ENCODE measurements at places on chromosomes 7 and 10.
A peak's percentile ranks its signal among the peaks of the same experiment; 100 is the strongest.

GRCh38 chr10:119341459-119342301 lies 134.3 kb downstream of the GRK5 start:
- DNase-seq, result peak; percentile 55

DNA sequence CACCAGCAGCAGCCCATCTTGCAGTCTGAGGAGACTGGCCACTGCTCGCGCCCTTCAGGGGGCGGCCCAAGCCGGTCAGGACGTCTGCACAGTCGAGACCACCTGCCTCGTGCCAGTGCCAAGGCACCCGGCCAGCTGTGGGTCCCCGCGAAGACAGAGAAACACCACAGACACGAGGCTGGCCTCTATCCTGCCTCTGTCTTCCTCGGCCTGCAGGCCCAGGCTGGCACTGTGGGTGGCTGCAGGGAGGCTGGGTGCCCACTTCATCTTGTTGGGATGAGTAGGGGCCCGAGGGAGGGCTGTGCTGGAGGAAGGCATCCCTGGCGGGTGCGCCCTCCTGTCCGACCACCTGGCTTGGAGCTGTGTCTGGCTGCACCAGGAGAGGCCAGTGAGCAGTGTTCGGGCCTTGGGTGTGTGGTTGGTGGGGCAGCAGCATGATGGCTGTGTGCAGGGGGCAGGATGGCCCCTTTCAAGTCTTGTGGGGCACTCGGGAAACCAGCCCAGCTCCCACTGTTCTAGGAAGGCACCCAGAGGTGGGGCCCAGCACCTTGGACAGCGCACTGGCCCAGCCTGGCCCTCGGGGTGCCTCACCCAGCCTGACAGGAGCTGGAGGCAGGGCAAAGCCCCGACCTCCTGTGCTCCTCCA lies 7.3 kb downstream of the DPYSL4 start:
- no peak for DNase-seq

DNA sequence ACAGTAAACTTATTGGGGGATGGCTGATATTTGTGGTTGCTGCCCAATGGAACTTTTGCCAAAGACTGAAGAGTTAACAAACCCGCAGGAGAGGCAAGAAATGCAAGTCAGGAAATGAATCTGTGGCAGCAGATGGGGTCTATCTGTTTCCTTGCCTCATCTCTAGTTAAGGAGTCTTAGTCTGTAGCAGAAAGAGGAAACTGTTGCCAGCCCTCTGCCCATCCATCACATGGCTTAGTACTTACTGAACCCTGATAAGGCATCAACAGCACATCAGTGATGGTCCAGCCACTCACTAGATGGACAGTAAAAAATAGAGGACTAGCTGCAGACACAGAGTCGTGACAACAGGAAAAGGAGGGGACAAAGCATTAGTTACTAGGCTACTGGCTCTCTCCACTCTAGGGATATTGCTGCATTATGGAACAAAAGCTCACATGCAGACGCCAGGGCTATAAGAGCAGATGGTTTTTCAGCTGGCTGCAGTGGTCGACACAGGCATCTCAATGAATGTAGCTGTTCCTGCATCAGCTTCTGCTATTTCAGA lies 614.7 kb downstream of the PARD3 start:
- DNase-seq, result no peak

DNA sequence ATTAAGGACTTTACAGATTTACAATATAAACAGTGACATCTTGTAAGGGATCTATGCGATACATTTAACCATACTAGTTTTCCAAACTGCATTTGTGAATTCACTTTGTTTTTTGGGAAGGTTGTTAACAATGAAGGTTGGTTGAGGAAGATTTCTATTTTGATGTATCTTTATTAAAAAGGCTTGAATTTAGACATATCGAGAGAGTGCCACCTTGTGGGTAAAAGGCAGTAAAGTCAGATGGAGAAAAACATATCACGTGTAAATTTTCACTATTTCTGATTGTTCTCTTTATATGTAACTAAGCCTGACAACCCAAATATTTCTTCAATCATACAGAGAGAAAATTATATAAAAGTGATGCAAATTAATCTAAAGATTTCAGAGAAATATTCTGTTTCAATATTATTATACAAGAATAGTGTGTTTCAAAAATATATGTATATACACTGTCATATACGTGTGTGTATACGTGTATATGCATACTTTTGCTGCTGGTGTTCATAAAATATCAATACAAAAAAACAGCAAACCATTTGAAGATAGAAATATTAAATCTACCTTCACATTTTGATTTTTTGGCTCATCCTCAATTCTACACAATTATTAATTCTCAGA lies 988.6 kb downstream of the SORCS1 start:
- DNase-seq, result no peak

GRCh38 chr10:47046321-47047126 lies 135.3 kb downstream of the PTPN20 start:
- DNase-seq, result no peak

DNA sequence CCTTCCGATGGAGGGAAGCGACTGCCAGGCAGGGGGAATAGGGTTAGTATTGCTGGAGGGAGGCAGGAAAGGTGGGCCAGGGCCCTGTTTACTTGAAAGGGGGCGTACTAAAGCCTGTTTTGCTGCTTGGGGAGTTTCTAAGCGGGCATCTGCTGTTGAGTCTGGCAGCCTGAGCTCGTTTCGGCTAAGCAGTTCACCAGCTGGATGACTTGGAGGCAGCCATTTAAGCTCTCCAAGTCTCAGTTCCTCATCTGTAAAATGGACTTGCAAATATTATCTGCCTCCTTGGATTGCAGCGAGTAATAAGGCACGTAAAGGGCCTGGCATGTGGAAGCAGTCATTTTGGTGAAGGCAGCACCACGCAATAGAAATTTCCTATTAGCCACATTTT lies 44.0 kb downstream of the LDB3 start:
- DNase-seq, result no peak

- DNase-seq, result no peak
These were observed 13.1 kb upstream of the GPR141 start for GRCh38 chr7:37670436-37670835.

- no peak for DNase-seq
These were observed 19.7 kb upstream of the FKBP9 start for GRCh38 chr7:32937344-32938174.

DNA sequence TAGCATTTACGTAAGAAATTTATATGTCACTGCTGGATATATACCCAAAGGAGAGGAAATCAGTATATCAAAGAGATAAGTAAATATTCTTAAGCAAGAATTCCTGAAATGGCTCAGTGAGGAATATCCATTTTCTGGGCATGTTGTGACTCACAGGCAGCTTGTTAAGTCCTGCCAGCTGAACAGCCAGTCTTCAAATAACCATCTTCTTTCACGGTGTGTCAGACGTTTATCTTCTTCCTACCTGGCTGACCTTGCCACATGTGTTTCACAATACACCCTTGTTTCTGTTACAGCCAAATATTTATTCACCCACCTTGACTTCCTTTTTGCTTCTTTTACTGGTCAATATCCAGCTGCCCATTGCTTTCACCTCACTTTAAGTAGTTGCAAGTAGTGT lies 648.1 kb downstream of the ANKRD7 start:
- no peak for DNase-seq

- no peak for DNase-seq
These were observed 355.7 kb downstream of the DNAJB6 start for GRCh38 chr7:157692460-157693011.

GRCh38 chr10:110613341-110613995 lies 30.7 kb upstream of the RBM20 start:
- DNase-seq, result no peak

DNA sequence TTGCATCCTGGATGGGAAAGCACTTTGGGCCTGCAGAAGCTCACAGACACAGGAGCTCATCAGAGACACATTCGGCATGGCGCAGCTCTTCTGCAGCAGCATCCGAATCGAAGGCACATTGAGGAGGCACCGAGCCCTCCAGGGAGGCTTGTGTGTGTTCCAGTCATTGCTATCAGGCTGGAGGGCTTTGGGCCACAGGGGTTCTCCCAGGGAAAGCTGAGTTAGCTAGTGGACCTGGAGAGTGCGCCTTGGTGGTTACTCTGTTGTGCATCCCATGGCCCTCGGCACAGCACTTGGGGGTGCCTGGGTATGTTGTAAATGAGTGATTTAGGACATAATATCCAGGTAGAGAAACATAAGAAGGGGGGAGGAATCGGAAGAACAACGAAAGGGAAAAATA lies 388.7 kb upstream of the RNF32 start:
- no peak for DNase-seq

DNA sequence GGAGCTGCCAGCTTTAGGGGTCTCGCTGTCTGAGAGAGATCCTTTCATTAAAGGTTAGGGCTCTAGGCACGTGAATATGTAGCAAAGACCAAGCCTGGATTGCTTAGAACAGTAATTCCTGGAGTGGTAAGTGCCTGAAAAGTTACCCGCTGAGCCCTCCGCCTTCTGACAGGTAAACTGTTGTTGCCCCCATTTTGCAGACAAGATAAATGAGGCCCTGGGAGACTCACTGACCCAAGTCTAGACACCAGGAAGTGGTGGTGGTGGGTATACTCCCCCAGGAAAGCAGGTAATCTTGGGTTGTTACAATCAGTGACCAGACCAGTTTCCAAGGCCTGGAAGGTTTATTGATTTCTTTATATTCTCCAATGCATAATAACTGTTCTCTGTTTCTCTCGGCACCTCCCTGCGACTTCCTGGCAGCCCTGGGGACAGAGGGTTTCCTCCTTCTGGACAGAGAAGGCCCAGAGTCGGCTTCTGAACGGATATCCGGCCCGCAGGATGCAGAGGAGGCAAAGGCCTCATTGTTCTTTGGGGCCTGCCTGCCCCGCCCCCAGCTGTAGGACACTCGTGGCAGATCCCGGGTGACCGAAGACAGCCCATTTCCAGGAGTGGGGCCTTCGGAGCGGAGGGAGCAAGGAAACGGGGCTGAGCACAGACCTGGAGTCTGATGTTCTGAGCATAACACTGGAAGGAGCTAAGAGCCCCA lies 1.3 kb upstream of the GRK5 start:
- DNase-seq, result peak; percentile 47

- no peak for DNase-seq
These were observed 207.4 kb downstream of the DNAJB6 start for GRCh38 chr7:157544226-157544625.

DNA sequence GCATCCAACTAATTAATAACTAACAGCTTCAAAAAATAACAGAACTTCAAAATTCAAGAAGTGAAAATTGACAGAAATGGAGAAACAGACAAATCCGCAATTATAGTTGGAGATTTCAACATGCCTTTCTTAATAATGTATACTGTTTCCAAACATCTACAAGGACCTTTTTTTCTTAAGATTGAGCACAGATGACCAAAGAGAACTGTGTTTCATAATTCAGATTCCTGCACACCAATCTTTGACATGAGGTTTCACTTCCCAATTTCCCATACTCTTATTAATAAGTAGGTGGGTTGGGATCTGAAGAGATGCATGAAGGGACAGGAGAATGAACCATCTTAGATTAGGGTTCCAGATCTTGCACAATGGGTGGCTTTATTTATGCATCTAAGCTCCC lies 24.9 kb upstream of the GIMAP7 start:
- DNase-seq, result no peak

- no peak for DNase-seq
These were observed 46.4 kb upstream of the HABP2 start for GRCh38 chr10:113506476-113506875.

DNA sequence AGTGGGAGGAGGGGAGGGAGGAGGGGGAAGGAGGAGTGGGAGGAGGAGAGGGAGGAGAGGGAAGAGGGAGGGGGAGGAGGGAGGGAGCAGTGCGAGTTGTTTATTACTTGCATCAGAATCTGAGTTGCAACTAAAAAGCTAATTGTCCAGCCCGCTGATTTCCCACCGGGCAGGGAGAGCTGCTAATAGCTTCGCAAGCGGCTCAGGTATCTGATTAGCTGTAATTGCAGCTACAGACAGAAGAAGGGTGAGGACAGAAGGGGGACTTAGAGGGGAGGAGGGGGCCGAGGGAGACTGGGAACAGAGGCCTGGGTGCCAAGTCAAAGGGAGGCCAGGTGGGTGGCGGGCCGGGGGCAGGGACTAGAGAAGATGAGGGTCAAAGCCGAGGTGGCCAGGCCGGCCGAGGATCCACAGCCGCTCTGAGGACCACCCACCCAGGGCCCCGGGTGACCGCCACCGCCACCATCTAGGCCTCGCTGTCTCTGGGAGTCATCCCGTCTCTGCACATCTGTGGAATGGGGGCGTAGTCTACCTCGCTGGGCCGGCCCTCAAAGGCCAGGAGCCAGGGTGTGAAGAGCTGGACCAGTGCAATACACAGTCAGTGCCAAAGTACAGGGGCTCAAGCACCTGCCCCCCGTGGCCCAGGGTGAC lies 54.2 kb downstream of the MICALL2 start:
- no peak for DNase-seq

GRCh38 chr10:59672150-59672875 lies 37.3 kb downstream of the SLC16A9 start:
- DNase-seq, result no peak

GRCh38 chr7:95951997-95952795 lies 179.8 kb downstream of the DYNC1I1 start:
- no peak for DNase-seq

GRCh38 chr10:26801831-26802230 lies 58.9 kb downstream of the ABI1 start:
- no peak for DNase-seq

- DNase-seq, result no peak
These were observed 293.2 kb upstream of the NFE2L3 start for GRCh38 chr7:25858525-25859411.

DNA sequence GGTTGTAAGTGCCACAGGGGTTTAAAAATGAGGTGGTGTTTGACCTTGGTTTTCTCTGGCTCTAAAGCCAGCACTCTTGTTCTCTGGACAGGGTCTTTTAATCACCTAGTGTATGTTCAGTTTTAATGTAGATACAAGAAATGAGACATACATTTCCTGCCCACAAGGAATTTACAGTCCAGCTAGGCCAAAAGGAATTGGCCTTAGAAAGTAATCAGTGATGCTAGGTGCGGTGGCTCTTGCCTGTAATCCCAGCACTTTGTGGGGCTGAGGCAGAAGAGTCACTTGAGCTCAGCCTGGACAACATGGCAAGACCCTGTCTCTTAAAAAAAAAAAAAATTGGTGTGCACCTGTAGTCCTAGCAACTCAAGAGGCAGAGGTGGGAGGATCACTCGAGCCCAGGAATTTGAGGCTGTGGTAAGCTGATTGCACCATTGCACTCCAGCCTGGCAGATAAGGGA lies 100.2 kb downstream of the LRMDA start:
- no peak for DNase-seq

DNA sequence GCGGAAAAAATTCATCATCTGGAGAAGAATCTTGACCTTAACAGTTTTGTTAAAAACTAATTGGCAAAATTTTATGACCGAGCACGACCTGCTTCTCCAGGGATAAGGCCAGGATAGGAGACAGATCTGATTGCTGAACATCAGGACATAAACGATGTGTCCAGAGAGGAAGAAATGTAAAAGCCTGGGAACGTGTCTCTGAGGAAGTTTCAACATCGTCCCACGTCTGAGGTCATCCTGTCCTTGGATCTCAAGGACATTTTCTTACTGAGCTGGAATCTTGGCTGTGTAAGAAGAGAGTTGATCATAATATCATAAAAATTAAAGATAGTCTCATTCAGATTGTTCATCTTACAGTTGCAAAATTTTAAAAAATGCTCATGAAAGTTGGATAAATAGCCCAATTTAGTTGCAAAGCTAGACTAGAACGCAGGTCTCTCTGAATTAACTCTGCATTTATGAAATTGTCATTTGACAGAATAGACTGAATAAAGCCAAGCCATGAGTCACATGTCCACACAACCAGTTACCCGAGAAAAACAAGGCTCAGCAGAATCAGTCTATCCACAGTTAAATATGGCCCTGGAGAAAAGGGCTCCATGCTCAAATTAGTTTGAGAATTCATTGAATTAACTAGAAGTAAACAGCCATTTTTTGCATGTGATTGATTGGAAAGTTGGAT lies 120.0 kb upstream of the EGFR start:
- no peak for DNase-seq

Data from activated CD4-positive, alpha-beta T cell treated with anti-CD3 and anti-CD28 coated beads for 4 hours (primary cell).